ENCODE measurements at places on chromosomes 12 and 14.

DNA sequence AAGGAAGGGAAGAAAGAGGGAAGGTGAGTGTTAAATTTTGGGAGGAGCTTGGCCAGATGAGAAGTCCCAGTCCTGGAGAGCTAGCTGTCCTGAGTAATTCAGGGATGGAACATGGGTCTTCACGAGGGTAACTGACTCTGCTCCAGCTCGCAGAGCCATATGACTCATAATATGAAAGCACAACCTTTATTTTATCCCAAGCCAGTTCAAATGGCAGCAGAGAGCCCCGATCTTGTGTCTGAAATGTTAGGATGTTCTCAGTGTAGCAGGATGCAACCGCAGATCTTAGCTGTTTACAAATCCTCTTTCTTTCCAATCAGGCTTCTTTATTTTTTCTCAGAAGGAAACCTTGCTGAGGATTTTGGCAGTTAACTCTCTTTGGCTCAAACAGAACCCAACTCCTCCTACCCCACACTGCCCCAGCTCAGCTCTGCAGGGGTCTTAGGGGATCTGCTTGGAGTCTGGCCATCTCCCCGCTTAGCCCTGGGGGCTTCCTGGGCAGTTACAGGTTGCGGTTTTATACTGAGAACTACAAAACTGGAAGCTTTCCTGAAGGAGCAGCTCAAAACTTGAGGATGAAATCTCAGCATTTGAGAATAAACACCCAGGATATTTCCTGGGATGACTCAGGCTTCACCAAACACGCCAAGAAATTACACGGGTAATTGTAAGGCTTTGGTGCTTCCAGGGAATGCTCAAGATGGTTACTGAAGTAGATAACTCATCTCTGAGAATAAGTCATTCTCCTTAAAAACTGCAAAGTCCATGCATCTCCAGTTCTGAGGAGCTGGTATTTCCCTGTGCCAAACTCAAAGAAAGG is 92.5 kb downstream of the VCPKMT start:
- DNase-seq, result no peak

DNA sequence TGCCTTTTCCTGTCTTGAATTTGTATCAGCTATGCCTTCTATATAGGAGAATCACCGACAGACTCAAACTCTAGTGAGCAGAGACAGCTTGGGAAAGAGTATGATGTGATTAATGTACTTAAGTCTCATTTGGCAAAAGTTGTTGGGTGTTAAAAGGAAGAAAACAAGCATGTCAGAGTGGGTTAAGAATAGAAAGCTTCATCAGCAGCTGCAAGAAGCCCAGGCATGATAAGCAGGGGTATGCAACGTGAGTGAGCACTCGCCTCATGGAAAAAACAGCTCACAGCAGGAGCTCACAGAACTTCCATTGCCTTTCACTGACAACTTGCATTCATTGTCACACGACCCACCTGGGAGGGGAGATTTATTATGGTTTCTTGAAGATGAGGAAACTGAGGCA is 35.9 kb upstream of the WNK1 start:
- no peak for DNase-seq

DNA sequence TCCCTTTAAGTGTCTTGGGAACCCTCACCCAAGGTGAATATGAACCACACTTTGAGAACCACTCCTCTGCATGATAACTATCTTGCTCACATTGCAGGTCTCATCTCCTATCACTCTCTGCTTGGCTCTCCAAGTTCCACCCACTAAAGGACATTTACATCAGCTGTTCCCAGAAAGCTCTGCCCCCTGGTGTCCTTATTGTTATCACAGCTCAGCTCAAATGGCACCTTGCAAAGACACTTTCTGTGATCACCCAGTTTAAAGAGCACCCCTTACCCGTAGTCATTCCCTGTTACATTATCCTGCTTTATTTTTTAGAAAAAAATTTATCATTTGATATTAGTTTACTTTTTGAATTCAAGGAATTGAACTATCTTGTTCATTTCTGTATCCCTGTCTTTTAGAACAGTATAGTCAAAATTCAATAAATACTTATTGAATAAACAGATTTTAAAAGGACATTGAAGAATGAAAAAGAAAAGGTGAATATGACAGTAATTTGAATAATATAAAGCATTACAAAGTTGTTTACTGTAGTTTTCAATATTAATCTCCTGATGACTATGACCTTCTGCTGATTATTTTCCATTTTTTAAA is 20.5 kb upstream of the GUCY2C start:
- DNase-seq, result peak; percentile 14

DNA sequence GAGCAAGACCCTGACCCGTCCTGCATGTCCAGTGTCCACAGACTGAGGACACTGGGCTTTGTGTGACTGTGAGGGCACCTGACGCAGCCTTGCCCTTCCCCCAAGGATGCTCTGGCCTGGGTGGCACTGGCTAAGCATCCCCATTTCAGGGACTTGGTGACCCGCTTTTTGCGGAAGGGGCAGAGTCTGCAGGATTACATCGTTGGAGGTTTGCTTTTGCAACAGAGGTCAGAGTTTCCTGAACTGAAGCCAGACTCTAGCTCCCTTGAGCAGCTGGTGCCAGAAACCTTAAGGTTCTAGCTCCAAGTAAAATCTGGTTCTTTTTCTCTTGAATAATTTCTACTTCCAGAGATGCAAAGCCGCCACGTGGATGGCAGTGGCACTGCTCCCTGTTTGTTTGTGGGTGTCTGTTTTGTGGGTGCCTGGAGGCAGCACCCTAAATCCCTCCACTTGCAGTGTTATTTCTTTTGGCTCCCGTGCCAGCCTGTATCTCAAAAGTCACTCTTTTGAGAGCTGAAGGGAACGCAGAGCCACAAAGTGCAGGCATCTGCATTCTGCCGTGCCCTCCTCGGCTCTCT is 184.7 kb downstream of the TSPAN9 start:
- DNase-seq, result no peak

DNA sequence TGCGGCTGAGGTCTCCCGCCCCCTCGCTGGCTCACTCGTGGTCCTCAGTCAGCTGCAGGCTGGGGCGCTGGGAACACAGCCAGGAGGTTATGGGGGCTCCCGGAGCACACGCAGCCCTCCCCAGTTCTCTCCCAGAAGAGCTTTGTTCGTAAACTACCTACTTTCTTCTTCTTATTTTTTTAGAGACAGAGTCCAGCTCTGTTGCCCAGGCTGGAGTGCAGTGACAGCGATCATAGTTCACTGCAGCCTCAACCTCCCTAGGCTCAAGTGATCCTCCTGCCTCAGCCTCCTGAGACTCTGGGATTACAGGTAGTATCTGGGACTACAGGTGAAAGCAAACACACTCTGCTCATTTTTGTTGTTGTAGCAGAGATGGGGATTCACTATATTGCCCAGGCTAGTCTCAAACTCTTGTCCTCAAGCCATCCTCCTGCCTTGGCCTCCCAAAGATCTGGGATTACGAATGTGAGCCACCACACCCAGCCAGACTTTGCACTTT is 15.5 kb upstream of the PLA2G1B start:
- DNase-seq, result no peak

GRCh38 chr12:65776994-65777393 is 47.3 kb upstream of the HMGA2 start:
- DNase-seq, result no peak

GRCh38 chr14:99468836-99469592 is 11.6 kb downstream of the SETD3 start:
- no peak for DNase-seq

GRCh38 chr12:114671066-114671442 is 12.9 kb downstream of the TBX3 start:
- no peak for DNase-seq

- DNase-seq, result peak; percentile 34
These were observed 840 bp downstream of the PNP start for GRCh38 chr14:20469890-20470602.

DNA sequence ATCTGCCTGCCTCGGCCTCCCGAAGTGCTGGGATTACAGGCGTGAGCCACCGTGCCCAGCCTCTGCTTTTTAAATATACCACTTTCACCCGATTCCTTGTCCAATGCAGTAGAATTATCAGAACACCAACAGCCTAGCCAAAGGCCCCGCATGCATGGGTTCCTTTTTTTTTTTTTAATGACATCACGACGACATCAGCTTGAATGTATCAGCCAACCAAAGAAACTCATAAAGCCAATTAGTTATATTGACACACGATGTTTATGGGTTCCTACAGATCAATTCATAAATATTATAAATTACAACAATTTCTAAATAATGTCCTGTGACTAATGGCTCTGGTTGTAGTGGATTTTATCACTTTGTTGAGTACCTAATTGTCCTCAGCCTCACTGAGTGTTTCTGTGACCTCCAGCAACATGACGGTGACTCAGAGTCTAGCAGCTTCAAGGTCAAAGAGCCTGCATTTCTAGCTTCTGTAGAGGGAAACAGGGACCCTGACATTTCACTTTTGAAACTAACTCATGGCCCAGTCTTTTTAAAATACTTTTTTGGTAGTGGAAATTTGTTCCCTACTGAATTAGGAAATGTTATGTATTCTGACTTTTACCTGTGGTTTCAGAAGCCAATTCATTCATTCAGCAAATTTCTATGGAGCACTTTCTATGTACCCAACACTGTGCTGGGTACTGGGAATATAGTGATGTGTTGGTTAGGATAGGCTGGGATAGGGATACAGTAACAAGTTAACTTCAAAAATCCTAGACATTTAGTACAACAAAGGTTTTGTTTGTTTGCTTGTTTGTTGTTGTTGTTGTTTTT is 144.1 kb downstream of the SUDS3 start:
- DNase-seq, result no peak

DNA sequence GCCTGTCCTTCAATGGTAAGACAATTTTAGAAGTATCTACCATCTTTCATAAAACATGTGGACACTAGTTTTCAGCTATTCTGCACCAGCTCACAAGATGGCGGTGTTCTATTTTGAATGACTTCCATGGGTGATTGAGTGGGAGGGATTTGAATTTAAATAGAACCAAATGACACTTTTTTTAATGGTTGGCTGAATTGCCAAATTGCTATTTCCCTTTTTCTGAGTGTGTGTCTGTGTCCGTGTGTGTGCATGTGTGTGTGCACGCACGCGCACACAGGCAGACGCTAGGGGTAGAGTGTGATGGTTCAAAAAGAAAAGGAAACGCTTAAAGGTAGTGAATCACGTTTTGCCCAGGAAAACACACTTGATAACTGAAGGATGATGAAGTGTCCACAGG is 362.6 kb downstream of the DAD1 start:
- DNase-seq, result no peak

GRCh38 chr12:70637303-70638085 is at the start of gene PTPRB:
Gene PTPRB, minus strand, starts transcription at chr12:70637429. Its CDS starts 34 bp downstream, at chr12:70637395.
- DNase-seq, result no peak
